HepG2 (cell line): ENCODE measurements at places on chromosomes 12 and 14. TPM values are rescaled to one million over a fixed set of nuclear protein-coding genes. Genes with fewer than 3 reads are reported as not detected.

- no peak overlapping the region for H3K27ac ChIP-seq
- H3K4me3 ChIP-seq = no peak overlapping the region
- no peaks in the 10 kb centered on the region for H3K4me1 ChIP-seq
- no peak for DNase-seq
- peaks cover 6% of the 10 kb centered on the region for H3K27me3 ChIP-seq
These were observed 113.4 kb downstream of the NT5DC3 start for GRCh38 chr12:103727638-103728037.

Gene MMP17
- total RNA-seq = 0.38 and 0.80 TPM in 2 replicates

- H3K4me1 ChIP-seq = peaks cover 37% of the 10 kb centered on the region
- H3K4me3 ChIP-seq = peak overlapping the region; percentile 74
- peak; percentile 58 for DNase-seq
- H3K27me3 ChIP-seq = no peaks in the 10 kb centered on the region; the same call in 2 of the 3 replicates
- no peaks in the 10 kb centered on the region for H3K36me3 ChIP-seq
These were observed 718 bp downstream of the CCDC92 start for GRCh38 chr12:123971770-123972456.

GRCh38 chr12:97876780-97877179 is 414.2 kb downstream of the RMST start:
- no peak for DNase-seq
- H3K27me3 ChIP-seq = no peaks in the 10 kb centered on the region
- no peak overlapping the region for H3K4me3 ChIP-seq

GRCh38 chr12:117363953-117364486 is 2.6 kb upstream of the NOS1 start:
- DNase-seq = no peak
- H3K36me3 ChIP-seq = no peaks in the 10 kb centered on the region
- H3K4me1 ChIP-seq = no peaks in the 10 kb centered on the region
- H3K4me3 ChIP-seq = no peak overlapping the region
- no peak overlapping the region for H3K27ac ChIP-seq

DNA sequence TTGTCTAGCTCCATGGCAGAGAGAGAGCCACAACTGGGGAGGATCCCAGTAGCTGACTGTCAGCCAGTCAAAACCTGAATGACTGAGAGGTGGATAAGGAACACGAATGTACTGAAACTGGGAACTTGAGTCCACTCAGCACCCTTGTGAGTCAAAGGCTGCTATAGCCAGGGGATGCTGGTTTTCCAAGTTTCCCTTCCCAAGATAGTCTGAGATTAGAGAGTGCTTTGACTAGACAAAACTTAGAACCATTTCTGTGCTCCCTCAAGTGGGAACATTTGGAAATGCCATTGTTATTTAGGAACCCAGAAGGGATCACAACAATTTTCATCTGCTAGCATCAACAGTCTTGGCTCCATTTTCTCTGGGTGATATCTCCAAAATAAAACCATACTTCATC is 4.0 kb downstream of the PRKAG1 start:
- DNase-seq = no peak
- peaks cover 24% of the 10 kb centered on the region for H3K4me1 ChIP-seq
- H3K27ac ChIP-seq = no peak overlapping the region
- H3K4me3 ChIP-seq = no peak overlapping the region

Gene GLT8D2
- not detected in 2 replicates for total RNA-seq

GRCh38 chr12:32139064-32139421 is 32.4 kb downstream of the BICD1 start:
- no peaks in the 10 kb centered on the region for H3K36me3 ChIP-seq
- H3K27ac ChIP-seq = no peak overlapping the region
- H3K4me1 ChIP-seq = peaks cover 70% of the 10 kb centered on the region
- no peaks in the 10 kb centered on the region for H3K27me3 ChIP-seq

Gene CDKN1B
- total RNA-seq = 37.2 and 39.6 TPM in 2 replicates

- no peak for DNase-seq
- peak overlapping the region; percentile 81 for H3K4me3 ChIP-seq
- H3K36me3 ChIP-seq = no peaks in the 10 kb centered on the region
- H3K27ac ChIP-seq = peak overlapping the region; percentile 42
- peaks cover 49% of the 10 kb centered on the region for H3K4me1 ChIP-seq
- no peaks in the 10 kb centered on the region; the same call in 2 of the 3 replicates for H3K27me3 ChIP-seq
These were observed 5.9 kb downstream of the GPR84 start for GRCh38 chr12:54358191-54358944.

DNA sequence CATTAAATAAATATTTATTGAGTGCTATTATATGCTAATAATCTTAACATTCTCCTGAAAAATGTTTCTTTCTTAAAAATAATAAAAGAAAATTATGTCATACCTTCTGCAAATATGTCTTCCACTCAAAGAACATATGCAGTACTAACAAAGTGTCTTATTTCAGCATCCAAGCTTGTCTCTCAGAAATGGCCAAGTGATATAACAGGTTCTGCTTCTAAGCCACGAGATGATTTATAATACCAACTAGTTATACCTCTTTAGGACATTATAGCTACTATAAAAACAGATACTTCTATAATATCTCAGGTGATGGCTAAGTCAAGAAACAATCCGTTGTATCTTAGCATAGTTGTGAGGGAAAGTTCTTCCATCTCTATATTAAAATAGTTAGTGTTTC is 128.1 kb upstream of the ARID2 start:
- H3K36me3 ChIP-seq = no peaks in the 10 kb centered on the region
- H3K4me3 ChIP-seq = no peak overlapping the region
- H3K27me3 ChIP-seq = 0 out of 3 replicates have a peak, but pooled peaks cover 10% of the 10 kb centered on the region
- no peaks in the 10 kb centered on the region for H3K4me1 ChIP-seq

GRCh38 chr12:52754135-52754534 is 23.0 kb downstream of the KRT76 start:
- H3K27ac ChIP-seq = no peak overlapping the region
- DNase-seq = no peak
- H3K4me3 ChIP-seq = no peak overlapping the region
- H3K4me1 ChIP-seq = no peaks in the 10 kb centered on the region
- H3K36me3 ChIP-seq = no peaks in the 10 kb centered on the region
- no peaks in the 10 kb centered on the region for H3K27me3 ChIP-seq

DNA sequence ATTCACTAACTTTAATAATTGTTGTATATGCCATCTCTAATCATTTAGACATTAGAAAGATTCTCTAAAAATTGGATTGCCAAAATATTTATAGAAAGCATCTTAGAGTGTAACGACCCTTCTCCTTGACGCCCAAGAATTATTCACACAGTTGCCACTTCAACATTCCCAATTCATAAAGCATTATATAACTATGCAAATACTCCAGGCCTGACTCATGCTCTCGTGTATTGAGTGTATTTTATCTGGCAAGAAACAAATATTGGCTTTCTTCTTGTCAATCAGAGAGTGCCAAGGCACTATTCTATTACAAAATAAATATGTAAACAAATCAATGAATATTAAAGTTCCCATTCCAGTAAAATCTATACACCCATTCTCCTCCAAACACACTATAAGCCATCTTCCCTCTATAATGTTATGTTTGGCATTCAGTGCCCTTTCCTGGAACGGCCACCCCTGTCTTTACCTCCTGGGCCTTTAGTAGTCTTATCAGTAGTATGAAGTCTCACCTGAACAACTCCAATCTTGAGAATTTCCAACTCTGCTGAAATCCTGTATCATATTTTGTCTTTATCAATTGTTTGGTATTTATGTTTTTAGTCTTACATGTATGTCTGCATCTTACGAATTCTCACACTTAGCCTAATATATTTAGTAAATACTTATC is 182.6 kb downstream of the PIK3C2G start:
- no peak overlapping the region for H3K27ac ChIP-seq
- no peaks in the 10 kb centered on the region for H3K27me3 ChIP-seq
- H3K4me3 ChIP-seq = no peak overlapping the region
- no peak for DNase-seq

DNA sequence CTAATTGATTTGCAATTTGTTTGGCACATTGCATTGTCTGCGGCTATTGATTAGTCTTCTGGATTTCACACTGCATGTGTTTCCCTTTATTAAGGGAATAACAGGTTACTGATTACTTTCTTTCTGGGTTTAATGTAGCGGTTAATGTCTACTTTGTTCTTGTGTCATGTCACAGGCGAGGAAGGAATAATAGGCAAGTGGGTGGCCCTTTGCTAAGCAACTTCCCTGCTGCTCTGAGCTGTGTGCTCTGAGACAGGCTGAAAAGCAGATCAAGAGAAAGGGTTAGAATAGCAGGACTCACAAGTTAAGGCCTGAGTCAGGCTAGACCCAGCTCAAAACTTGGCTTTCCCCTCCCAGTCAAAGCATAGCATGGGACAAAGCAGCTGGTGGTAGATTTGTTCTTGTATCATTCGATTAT is 77.2 kb downstream of the NKX2-1 start:
- H3K4me1 ChIP-seq = no peaks in the 10 kb centered on the region
- H3K27me3 ChIP-seq = 0 out of 3 replicates have a peak, but pooled peaks cover 10% of the 10 kb centered on the region
- H3K4me3 ChIP-seq = no peak overlapping the region
- no peak overlapping the region for H3K27ac ChIP-seq
- H3K36me3 ChIP-seq = no peaks in the 10 kb centered on the region

GRCh38 chr12:129237881-129238280 is 384.6 kb downstream of the GLT1D1 start:
- H3K36me3 ChIP-seq = no peaks in the 10 kb centered on the region
- no peaks in the 10 kb centered on the region for H3K27me3 ChIP-seq
- H3K4me1 ChIP-seq = no peaks in the 10 kb centered on the region
- H3K27ac ChIP-seq = no peak overlapping the region
- no peak overlapping the region for H3K4me3 ChIP-seq

DNA sequence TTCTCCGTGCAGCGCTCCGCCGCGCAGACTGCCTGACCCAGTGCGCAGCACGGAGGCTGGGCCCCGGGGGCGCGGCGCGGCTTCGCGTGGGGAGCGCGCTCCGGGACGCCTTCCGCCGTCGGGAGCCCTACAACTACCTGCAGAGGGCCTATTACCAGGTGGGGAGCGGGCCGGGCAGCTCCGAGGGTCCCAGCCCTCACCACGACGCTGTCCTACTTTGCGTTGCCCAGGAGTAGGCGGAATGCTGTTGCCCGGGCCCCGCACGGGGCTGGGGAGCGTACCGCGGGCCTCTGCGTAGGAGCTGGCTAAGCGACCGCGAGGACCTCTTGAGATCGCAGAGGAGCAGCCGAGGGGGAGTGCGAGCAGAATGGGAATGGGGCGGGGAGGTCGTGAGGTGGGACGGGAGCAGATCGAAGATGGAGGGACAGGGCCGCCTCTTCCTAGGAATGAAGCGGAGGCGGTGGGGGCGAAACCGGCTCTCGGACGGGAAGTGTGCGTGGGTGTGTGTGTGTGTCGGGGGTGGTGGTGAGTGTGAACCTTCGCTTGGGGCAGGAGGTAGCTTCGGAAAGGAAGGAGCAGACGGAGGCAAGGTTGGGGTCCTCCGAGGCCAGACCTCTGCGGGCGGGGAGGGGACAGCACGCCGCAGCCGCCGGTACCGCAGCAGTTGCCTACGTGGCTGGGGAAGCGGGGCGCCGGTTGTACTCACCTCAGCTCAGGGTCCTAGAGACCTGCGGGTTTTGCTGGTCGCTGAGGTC is 751 bp downstream of the P3H3 start:
- no peak for DNase-seq
- peaks cover 21% of the 10 kb centered on the region; the same call in 2 of the 3 replicates for H3K36me3 ChIP-seq
- peak overlapping the region; percentile 86 for H3K27ac ChIP-seq
- H3K4me1 ChIP-seq = peaks cover 24% of the 10 kb centered on the region
- H3K27me3 ChIP-seq = no peaks in the 10 kb centered on the region

Gene KCNC2
- not detected in 2 replicates for total RNA-seq

DNA sequence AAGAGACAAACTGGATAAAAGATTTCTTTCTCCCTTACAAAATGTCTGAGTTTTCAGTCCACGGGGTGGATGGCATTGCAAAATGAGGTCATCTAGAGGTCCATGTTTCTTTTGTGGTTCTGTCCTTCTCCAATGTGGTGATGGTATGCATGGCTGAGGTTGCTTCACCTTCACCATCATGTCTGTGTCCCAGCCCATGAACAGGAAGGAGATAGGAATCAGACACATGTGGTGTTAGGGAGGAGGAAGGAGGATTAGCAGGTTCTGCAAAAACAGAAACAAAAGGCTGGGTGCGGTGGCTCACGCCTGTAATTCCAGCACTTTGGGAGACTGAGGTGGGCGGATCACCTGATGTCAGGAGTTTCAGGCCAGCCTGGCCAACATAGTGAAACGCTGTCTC is 11.0 kb upstream of the AEBP2 start:
- no peak for DNase-seq
- H3K27ac ChIP-seq = no peak overlapping the region
- H3K27me3 ChIP-seq = no peaks in the 10 kb centered on the region
- H3K4me1 ChIP-seq = peaks cover 22% of the 10 kb centered on the region

Gene PTCSC3
- total RNA-seq = not detected in 2 replicates

GRCh38 chr12:123973552-123974341 is 732 bp downstream of the ZNF664 start:
- H3K4me1 ChIP-seq = peaks cover 37% of the 10 kb centered on the region
- H3K27ac ChIP-seq = peak overlapping the region; percentile 71
- H3K36me3 ChIP-seq = peaks cover 2% of the 10 kb centered on the region
- H3K4me3 ChIP-seq = peak overlapping the region; percentile 86
- H3K27me3 ChIP-seq = no peaks in the 10 kb centered on the region
- peak; percentile 21 for DNase-seq

- no peak overlapping the region for H3K27ac ChIP-seq
- DNase-seq = no peak
- H3K27me3 ChIP-seq = no peaks in the 10 kb centered on the region; the same call in 2 of the 3 replicates
- H3K36me3 ChIP-seq = no peaks in the 10 kb centered on the region
These were observed 90.0 kb downstream of the LRRC74A start for GRCh38 chr14:76916040-76916715.

DNA sequence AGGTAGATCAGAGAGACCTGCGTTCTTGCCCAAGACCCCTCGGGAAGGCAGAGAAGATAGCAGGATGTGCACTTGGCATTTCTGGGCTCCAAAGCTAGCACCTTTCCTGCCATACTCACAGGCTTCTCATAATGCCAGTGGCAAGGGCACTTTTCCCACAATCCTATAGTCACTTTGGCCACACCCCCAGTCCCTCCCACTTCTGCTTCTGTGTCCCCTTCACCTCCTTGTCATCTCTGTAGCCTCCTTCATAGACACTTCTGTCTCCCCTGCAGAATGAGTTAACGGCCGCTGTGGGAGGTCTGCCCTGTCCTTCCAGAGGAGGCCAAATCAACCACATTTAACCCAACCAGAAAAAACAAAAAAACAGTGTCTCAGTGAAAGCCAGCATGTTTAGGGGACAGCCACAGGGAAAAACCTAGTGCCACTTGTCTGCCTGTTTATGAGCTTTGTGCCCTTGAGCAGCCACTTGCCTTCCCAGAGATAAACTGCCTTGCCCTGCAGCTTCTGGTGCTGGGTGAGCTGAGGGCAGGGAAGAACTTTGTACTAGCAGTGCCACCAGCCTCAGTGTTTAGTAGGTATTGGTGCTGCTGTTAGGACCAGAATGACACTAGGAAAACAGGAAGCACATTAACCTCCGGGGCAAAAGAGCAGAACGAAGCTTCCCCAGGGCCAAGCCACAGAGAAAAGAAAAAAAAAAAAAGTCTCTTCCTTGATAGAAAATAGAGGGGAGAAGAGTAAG is 193.0 kb upstream of the PWP1 start:
- peaks cover 31% of the 10 kb centered on the region for H3K4me1 ChIP-seq
- no peaks in the 10 kb centered on the region for H3K36me3 ChIP-seq
- DNase-seq = peak; percentile 40
- H3K27ac ChIP-seq = peak overlapping the region; percentile 76
- no peak overlapping the region for H3K4me3 ChIP-seq
- H3K27me3 ChIP-seq = no peaks in the 10 kb centered on the region

Gene TMEM233
- total RNA-seq = not detected in 2 replicates
